ENCODE measurements at places on chromosomes 7 and 10. TPM values are rescaled to one million over a fixed set of nuclear protein-coding genes. Genes with fewer than 3 reads are reported as not detected.

GRCh38 chr7:52026140-52026539, 709.5 kb upstream of the COBL start:
- no peak for DNase-seq

GRCh38 chr7:25832456-25832855, 319.5 kb upstream of the NFE2L3 start:
- no peak for DNase-seq

The SLC26A5 gene
- total RNA-seq = not detected

The ANKRD61 gene
- 0.72 TPM for total RNA-seq

The CTAGE4 gene
- 0.12 TPM for total RNA-seq

- no peak for DNase-seq
Measured at GRCh38 chr7:44883961-44884620, 1.2 kb downstream of the PURB start.

DNA sequence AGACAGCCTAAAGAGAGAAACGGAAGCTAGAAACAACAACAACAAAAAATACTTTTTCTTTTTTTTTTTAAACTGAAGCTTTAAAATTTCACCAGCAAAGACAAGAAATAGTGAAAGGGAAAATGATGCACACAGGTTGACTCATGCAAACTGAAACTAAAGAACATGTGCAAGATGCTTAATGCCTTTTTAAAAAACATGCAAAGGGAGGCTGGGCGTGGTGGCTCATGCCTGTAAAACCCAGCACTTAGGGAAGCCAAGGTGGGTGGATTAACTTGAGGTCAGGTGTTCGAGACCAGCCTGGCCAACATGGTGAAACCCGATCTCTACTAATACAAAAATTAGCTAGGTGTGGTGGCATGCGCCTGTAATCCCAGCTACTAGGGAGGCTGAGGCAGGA, 15.1 kb upstream of the CUBN start:
- DNase-seq = no peak

The SSMEM1 gene
- total RNA-seq = 0.12 TPM

- peak; percentile 71 for DNase-seq
Measured at GRCh38 chr10:14653271-14654161, 121.2 kb downstream of the FAM107B start.

- no peak for DNase-seq
Measured at GRCh38 chr10:7767209-7767608, 20.6 kb downstream of the KIN start.

- DNase-seq = no peak
Measured at GRCh38 chr7:3217166-3217565, 83.9 kb upstream of the SDK1 start.

DNA sequence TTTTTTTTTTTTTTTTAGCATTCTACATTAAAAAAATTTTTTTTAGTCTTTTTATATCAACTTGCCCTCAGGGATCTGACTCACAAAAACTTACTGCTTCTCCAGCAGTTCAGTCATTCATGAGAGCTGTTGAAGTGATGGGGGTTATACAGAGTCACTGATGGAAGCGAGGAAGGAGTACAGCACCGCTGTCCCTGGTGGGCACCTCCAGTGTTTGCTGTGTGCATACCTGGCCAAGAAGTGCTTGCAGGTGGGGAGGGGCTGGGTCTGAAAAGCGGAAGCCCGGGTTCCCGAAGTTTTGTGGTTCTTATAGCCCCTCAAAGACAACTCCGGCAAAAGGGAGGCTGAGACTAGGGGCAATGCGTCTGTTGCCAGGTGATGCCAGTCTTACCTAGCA, 46.2 kb downstream of the MINDY4 start:
- DNase-seq = no peak

DNA sequence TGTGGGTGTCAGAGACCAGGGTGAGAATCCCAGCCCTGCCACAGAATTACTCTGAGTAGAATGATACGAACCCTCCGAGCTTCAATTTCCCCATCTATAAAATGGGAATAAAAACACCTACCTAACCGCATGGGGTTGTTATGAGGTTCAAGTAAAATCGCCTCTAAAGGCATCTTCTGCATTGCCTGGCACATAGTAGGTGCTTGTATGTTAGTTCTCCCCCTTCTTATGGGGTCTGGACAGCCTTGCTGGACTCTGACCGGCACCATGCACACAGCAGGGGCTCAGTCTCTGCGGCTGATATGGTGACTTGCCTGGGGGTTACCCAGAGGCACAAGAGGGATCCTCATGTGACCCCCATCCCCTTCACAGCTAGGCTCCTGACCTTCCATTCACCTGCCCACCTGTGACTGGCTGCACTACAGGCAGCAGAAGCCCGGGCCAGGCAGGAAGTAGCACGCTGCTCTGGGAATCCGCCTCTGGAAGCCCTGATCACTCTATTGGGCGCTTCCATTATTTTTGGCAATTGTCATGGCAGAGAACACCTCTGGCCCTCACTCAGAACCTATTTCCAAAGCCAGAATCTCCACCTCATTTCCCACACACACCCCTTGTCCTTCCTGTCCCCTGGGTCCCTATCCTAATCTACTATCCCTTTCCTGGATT, 6.0 kb downstream of the SH3PXD2A start:
- no peak for DNase-seq

Measured in NCI-H460 (cell line).